ENCODE measurements at places on chromosomes 7 and 10.

DNA sequence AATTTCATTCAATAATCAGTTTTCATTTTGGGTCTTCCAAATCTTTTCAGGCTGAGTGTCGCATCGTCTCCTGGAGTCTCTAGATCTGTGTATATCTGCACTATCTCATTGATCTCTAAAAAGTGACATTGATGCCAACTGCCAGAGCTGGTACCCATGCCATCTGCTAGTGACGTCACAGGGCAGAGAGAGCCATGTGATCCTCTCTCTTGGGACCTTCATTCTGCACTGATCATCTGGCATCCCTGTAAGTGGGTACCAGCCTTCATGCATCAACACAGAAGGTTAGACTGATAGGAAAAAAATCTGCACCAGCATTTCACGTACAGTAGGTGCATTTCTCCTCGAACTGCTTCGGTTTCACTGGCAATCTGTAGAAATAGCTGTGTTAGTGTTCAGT lies at the start of gene NEUROD6:
NEUROD6 (minus strand) TSS at position 124 of the 400 bp plus-strand sequence. CDS start 1,458 bp downstream, outside the sequence.
- no peak for DNase-seq

DNA sequence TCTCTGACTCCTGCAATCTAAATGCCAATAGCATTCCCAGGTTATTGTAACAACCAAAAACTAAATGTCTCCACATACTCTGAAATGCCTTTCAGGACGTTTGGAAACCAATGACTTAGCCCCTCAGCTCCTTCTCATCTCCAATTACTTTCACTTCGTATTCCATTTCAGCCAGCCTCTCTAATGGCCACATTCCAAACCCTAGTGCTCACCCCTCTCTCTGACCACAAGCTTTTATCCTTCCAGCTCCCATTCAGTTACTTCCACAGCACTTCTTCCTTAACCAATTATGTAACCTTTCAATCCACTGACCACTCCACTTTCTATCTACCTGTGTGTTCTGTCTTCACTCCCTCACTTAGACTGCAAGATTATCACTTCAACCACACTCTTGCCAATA lies 4.3 kb downstream of the NOC3L start:
- DNase-seq = peak; percentile 95

DNA sequence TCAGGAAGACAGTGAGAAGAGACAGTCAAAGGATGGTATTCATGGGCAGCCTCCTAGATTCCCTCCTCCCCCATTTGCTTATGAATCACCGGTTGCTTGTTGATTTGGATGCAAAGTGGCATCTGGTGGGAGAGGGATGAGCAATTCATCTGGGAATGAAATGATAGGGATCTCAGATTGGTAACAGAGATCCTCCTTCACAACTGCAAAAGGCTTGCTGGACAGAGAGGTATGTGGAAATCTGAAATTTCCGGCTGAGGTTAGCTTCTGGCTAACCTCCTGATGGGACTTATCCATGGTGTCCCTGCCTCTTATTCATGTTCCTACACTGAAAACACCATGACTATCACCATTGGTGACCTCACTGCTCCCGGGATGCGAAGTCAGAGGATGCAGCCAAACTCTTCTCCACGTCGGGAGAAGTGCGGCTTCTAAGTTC lies 48.4 kb upstream of the PODXL start:
- peak; percentile 98 for DNase-seq

DNA sequence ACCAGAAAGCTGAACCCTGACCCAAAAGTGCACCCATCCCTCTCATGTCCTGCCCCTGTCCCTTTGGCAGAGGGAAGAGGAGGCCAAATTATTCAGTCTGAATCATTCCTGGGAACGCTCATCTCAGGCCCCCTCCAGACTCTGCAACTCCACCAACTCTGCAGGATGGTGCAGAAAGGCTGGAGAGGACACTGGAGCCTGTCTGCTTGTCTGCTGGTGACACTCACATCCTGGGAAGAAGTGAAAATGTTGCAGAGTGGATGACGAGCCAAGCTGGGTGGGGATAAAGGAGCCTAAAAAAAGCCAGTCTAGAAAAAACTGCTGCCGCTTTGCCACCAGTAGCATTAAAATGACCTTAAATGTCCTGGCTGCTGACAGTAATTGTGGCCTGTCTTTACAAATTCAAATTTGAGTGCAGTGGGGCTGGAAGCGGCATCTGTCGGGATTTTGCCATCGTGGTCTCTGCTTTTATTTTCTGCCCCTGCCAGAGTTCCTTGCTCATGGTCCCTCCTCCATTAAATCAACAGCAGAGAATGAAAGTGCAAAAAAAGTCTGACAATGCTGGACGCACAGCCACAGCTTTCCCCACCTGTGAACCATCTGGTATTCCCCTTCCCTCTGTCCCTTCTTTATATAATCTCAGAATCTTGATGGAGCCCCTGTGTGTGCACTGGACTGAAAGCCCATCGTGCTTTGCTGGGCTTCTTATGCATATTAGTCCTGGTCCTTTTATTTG lies 63.9 kb downstream of the STK17A start:
- DNase-seq = peak; percentile 94

DNA sequence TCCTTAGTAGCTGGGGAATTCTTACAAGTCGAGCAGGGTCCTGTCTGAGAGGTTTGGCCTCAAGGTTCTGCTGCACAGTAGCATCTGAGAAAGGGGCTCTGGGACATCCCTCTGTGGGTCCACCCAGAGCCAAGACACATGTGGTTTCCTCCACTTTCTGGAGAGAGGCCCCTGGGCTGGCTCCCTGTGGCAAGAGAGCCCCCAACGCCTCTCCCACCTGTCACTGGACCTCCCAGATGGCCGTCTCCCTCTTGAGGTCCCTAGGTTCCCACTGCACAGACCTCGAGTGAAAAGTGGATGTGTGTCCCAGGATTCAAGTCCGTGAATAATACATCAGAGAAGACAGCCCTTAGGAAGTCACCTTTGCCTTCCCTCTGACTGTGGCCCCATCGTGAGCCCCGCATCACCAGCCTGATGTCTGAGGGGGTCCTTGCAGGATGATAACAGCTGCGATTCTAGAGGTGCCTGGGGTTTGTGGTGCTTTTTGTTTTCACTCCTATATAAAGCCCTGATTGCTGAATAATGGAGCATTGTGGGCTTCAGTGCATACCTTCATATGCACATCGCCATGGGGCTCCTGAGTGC lies 319.0 kb downstream of the GLRX3 start:
- no peak for DNase-seq

- no peak for DNase-seq
Observed at GRCh38 chr10:36362257-36362656, 720.2 kb upstream of the FZD8 start.

GRCh38 chr7:95922191-95922590 lies 149.8 kb downstream of the DYNC1I1 start:
- DNase-seq = no peak

- no peak for DNase-seq
Observed at GRCh38 chr7:101140746-101141382, 13.4 kb upstream of the AP1S1 start.

- DNase-seq = no peak
Observed at GRCh38 chr10:82477776-82478175, 602.8 kb downstream of the NRG3 start.

- DNase-seq = peak; percentile 99
Observed at GRCh38 chr10:21724687-21725367, 190.8 kb downstream of the MLLT10 start.

DNA sequence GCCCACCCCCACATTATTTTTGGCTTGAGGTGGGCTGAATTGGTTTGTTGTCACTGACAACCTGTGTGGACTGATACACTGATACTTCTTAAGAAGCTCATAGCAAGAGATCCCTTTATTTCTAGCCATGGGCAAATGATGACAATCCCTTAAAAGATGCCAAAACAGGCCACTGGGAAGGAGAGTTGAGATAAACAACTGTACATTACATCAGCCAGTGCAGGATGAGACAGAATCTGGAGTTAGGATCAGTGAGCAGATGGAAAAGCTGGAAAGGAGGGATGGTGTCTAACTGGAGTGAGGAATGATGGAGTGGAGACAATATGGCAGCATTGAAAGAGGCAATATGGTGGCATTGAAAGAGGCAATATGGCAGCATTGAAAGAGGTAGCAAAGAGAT lies 195.9 kb upstream of the LYZL2 start:
- DNase-seq = peak; percentile 39

- no peak for DNase-seq
Observed at GRCh38 chr7:39073432-39073831, 95.7 kb downstream of the POU6F2 start.

- no peak for DNase-seq
Observed at GRCh38 chr7:30351724-30352123, 67.3 kb downstream of the ZNRF2 start.

DNA sequence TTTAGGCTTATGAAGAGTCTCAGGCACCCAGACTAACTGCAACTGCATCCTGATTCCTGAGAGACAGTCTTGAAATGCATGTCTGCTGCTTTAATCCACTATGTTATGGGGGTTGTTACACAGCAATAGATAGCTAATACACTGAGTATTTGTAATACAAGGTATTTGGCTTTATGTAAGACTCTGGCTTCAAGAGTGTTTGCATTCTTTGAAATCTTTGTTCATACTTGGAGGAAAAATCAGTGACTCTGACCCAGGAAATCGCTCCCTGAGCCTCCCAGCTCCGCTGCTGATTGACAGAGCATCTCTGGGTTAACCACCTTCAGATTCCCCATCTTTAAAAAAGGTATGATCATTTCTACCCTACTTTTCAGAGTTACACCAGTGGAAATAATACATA lies 133.9 kb downstream of the MTPAP start:
- peak; percentile 39 for DNase-seq

DNA sequence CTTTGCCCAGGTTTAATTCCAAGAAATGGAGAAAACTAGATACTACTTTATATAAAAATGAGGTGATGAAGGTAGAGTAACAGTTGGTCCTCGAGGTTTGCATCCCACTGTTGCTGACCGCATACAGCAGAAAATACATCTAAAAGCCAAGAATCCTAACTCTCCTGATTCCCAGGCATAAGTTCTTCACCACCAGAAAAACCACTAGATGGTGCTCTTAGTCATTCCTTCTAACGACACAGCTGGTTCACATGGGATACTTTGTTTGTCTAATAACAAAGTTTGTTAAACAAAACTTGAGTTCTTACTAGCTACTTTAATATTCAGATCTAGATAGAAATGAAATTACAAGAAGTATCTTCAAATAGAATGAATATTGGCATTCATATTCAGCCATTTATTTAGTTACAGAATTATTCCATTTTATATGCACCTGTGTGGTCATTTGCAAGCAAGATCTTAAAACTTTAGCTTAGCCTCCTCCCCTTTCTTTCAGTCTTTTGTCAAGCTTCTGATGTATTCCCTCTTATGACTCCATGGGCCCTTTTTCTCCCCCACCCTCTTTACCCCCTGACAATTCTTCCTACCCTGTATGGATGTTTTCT lies 54.1 kb upstream of the CYP26C1 start:
- DNase-seq = peak; percentile 74

DNA sequence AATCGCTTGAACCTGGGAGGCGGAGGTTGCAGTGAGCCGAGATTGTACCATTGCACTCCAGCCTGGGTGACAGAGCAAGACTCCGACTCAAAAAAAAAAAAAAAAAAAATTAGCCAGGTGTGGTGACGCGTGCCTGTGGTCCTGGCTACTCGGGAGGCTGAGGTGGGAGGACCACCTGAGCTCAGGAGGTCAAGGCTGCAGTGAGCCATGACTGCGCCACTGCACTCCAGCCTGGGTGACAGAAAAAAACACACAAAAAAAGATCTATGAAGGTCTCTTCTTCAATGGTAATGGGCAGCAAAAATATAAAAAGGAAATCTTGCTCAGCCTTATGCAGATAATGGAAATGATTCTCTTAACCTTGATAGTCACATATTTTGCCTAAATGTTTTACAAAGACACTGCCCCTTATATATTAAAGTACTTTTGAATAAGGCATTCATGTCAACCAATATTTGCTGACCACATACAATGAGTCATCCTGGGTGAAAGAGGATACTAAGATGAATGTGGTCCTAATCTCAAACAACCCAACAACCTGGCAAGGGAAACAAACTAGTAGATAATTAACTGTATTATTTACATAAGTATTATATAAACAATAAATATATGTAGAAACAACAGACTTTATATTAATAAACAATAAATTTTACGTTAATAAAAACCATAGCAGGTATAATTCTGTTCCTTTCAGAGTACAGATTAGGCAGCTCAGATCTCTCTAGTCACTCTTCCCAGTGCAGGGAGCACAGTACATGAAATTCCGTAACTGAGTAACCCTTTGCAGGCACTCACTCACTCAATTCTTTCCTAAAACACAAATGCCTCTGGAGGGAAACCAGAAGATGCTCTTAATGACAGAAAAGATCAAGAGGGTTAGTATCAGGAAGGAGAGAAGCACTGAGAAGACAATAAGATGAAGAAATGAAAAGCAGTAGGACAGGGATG lies 8.1 kb downstream of the TOMM7 start:
- peak; percentile 63 for DNase-seq

- no peak for DNase-seq
Observed at GRCh38 chr7:27377988-27378387, 135.4 kb downstream of the EVX1 start.

DNA sequence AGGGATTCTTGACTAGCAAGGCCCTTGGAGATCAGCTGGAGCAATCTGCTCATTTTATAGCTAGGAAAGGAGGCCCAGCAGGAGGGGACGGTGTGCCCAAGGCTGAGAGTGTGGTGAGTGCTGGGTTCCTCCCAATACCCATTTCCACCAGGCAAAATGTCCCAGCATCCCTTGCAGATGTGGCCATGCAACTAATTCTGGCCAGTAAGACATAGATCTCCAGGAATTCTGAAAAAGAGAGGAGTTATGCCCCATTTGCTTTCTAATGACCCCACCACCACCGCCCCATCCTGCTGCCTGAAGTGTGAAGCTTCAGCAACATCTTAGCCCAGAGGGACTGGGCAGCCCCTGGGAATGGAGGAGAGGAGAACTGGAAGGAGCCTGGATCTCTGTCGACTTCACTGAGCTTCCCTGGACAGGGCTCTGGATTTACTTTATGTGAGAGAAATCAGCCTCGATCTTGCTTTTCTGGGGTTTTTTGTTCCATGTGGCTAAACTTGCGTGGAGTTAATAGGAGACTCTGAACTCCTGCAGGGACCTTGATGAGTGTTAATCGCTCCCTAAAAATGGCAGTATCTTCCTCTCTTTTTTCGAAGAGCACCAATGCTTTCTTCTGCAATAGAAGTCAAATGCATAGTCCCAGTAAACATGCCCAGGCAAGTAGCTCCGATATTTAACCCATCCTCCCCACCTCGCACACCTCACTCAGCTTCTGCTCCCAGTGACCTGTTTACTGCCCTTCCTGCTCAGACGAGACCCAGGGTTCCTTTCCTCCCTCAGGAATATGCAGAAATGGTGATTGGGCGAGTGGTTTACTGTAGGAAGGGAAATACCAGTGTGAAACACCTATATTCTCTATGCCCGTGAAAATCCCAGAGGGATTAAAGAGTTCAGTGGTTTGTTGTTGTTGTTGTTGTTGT lies 127.5 kb upstream of the GPR26 start:
- no peak for DNase-seq

- peak; percentile 21 for DNase-seq
Observed at GRCh38 chr7:47803846-47804245, 144.4 kb downstream of the PKD1L1 start.

- peak; percentile 56 for DNase-seq
Observed at GRCh38 chr10:62095181-62096122, 173.2 kb downstream of the RTKN2 start.

GRCh38 chr7:158296798-158297104 lies 290.9 kb downstream of the PTPRN2 start:
- no peak for DNase-seq

- DNase-seq = no peak
Observed at GRCh38 chr7:131498237-131498885, 58.1 kb downstream of the PODXL start.

GRCh38 chr10:4581929-4582328 lies 244.1 kb upstream of the AKR1E2 start:
- DNase-seq = no peak

GRCh38 chr10:82194419-82194818 lies 319.4 kb downstream of the NRG3 start:
- DNase-seq = no peak
